ENCODE measurements at places on chromosomes 16 and 17.

DNA sequence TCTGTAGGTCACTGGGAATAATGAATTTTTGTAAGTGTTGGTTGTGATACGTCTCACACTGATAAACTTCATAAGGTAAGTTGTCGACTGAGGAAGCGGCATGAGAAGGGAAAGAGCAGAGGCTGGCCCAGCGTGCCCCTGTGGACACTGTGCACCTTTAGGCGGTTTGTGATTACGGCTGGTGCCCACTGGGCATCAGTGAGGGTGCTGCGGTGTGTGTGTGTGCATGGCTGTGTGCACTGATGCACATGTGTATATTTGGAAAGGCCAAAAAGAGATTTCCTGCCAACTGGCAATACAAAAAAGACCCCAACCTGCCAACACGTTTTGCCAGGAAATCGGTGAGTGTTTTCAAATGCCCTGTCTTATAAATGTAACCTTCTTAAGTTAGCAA is 11.9 kb downstream of the IRF8 start:
- DNase-seq, result no peak

DNA sequence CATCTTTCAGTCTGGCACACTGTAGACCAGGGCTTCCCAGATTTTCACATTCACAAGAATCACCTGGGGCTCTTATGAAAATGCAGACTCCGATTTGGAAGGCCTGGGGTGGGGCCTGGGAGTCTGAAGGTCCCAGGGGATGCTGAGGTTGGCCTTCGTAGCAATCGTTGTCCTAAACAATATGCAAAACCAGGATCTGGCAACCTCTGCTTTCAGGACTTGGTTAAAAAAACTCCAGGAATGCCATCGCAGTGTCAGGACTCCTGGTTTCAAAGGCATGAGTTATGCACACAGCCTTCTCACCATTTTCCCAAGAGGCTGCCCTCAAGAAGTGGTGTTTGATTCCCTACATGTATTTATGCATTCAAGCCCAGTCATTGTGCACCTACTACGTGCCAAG is 6.7 kb downstream of the CLEC19A start:
- no peak for DNase-seq

GRCh38 chr16:79638386-79638785 is 37.8 kb upstream of the MAF start:
- DNase-seq, result no peak

DNA sequence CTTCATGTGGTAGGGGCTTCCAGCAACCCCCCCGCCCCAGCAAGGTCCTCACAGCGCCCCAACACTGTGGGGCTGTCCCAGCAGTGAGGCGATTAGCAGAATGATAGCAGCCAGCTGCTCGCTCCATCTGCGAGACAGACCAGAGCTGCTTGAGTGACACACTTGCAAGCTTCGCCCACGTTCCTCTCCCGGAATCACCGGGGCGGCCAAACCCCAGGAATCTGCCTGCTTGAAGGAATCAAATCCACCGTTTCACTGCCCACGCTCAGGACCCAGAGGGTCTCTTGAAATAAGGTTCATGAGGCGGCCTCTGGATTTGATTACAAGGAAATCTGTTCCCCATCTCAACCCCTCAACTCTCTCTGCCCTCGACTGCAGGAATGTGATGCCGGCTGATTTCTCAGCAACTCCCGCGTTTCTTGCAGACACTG is 356.0 kb downstream of the C16orf95 start:
- DNase-seq, result no peak

DNA sequence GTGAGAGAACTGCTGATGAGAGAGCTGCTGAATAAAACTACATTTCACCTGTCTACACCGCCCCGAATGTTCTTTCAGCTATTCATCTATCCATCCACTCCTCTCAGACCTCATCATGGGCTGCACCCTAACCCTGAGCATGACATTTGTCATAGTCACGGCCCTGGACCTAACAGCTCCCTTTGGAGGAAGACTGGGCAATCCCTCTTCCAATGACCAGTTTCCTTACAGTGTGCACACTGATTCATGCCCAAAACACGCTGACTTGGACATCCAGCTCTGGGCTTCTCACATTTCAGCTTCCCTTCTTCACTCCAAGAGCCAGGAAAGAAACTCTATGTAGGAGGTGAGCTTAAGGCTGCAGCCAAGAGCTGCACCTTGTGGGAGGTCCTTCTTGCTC is 41.8 kb upstream of the ARL4D start:
- DNase-seq, result no peak

DNA sequence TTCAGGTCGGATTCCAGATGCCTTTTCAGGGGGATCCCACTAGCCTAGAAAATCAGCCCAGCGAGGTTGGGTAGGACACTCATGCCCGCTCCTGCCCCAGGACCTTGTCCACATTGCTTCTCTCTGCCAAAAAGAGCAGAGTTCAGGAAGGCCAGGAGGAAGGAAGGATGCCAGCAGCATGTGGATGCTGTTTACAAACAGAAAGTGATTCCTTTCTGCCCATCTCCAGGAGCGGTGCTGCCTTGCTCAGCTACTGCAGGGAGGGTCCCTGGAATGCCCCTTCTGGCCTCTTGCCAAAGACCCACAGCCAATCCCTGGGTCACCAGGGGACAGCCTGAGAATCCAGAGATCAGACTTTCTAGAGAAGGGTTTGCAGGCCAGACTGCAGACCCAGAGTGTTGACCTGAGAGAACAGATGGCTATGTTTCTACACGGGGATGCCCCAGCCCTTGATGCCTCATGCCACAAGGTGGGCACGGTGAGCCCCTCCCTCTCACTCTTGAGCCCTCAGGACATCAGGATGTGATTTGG is 32.3 kb upstream of the EMP2 start:
- no peak for DNase-seq

DNA sequence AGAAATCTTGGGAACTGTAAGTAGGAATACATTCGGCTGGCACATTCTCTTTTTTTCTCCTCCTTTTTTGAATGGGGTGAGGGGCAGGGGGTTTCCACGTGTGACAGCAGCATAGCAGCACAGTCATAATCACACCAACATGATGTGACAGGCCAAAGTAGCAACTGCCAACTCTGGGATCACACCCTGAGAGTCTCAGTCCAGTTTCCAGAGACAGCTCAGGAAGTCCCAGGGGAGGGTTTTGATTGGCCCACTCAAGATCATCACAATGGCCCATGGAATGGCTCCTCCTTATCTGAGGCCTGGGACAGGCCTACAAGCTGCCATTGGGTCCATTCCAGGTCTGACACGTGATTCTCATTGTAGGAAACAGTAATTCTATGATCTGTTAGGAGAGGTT is 207.1 kb upstream of the ASIC2 start:
- no peak for DNase-seq

DNA sequence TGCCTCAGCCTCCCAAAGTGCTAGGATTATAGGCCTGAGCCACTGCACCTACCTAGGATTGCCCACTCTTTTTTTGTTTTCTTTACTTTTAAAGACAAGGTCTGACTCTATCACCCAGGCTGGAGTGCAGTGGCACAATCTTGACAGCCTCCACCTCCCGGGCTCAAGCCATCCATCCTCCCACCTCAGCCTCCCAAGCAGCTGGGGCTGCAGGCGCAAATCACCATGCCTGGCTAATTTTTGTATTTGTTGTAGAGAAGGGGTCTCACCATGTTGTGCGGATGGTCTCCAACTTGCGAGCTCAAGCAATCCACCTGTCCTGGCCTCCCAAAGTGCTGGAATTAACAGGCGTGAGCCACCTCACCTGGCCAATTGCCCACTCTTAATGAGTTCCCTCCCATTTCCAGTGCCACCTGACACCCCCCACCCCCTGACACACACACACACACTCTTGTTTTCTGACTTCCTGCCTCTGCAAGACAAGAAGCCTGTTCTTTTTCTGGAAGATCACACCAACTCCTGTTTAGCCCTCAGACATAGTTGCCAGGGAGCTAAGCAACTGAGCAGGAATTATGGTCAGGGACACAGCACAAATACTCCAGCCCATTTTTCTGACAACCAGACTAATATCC is 2.6 kb downstream of the OVCA2 start:
- no peak for DNase-seq

DNA sequence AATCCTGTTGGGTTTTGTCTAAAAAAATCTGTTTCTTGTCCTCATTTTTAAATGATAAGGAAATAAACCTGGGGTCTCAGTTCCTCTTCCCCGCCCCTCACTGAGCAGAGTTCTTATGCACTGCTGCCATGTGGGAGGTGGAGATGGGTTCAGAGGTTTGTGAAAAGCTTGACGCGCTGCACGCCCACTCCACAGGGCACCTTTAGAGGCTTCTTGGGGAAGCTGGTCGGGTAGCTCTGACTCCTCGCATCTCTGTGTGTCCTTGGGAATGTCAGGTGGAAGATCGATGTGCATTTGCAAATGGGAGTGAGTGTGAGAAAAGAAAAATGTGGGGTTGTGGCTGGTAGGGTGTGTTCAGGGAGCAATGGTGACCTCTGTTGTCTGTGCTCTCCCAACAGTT is 4.7 kb upstream of the ZNHIT3 start:
- DNase-seq, result no peak

- DNase-seq, result no peak
Observed at GRCh38 chr16:346587-346986, 5.9 kb downstream of the AXIN1 start.

DNA sequence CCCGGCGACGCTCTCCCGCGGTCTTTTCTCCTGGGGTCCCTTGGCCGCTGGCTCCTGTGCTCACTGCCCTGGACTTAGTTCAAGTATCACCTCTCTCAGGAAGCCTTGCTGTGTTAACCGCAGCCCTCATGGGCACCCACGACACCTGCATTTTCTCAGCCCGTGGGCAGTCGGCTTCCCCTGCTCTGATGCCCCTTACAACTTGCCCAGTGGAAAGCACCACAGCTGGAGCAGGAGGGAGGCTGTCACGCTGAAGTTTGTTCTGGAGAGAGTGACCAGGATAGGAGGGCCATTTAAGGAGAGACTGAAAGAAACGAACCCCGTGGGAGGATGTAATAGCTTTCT is 395 bp downstream of the STXBP4 start:
- no peak for DNase-seq

DNA sequence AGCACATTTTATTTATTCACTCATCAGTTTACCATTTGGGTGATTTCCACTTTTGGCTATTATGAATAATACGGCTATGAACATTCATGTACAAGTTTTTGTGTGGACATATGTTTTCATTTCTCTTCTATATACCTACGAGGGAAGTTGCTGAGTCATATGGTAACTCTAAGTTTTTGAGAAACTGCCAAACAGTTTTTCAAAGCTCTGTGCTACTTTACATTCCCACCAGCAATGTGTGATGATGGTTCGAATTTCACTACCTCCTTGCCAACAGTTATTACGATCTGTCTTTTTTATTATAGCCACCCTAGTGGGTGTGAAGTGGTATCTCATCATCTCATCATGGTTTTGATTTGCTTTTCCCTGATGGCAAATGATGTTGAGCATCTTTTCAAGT is 63.7 kb upstream of the MRTFB start:
- DNase-seq, result no peak

- DNase-seq, result no peak
Observed at GRCh38 chr16:85124636-85125346, 12.5 kb upstream of the CIBAR2 start.

DNA sequence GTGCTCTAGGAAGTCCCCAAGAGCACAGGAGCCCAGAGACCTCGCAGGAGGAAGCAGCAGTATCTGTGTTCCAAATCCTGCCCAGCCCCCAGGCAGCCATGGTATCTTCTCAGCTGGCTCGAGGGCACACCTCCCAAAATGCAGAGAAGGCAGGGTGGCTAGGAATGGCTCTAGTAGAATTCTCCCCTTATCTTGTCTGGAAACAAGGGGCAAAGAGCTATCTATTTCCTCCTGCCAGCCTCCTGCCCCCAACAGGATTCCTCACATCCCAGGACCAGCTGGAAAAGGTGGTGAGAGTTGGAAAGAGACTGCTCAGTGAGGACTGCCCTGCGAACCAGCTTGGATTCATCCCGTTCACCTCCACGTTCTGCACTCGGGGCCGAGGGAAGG is 8.6 kb upstream of the TSPOAP1 start:
- DNase-seq, result no peak

DNA sequence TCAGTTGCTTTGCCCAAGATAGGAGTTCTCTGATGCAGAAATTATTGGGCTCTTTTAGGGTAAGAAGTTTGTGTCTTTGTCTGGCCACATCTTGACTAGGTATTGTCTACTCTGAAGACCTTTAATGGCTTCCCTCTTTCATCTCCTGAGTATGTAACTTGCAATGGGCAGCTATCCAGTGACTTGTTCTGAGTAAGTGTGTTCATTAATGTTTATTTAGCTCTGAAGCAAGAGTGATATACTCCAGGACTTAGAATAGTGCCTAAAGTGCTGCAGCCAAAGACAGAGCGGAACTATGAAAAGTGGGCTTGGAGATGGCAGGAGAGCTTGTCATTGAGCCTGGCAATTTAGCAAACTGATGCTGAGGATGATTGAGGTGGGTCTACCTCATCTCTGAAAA is 8.8 kb upstream of the TANGO6 start:
- no peak for DNase-seq

GRCh38 chr17:64496348-64496785 is 487 bp downstream of the POLG2 start:
- no peak for DNase-seq

GRCh38 chr17:81419319-81419885 is 24.1 kb downstream of the BAHCC1 start:
- no peak for DNase-seq

- no peak for DNase-seq
Observed at GRCh38 chr16:17307504-17307903, 163.3 kb downstream of the XYLT1 start.

All from stimulated activated CD8-positive, alpha-beta memory T cell treated with anti-CD3 and anti-CD28 coated beads, Interleukin-15, amount 100 ng/mL, for 24 hours (primary cell).